ENCODE measurements at places on chromosomes 7 and 10. TPM values are rescaled to one million over a fixed set of nuclear protein-coding genes. Genes with fewer than 3 reads are reported as not detected.
A peak's percentile ranks its signal among the peaks of the same experiment; 100 is the strongest.

- H3K4me3 ChIP-seq, result no peak overlapping the region
- H3K4me1 ChIP-seq, result peaks cover 7% of the 10 kb centered on the region
- no peaks in the 10 kb centered on the region for H3K36me3 ChIP-seq
- no peak for DNase-seq
Measured at GRCh38 chr7:27992755-27993493, 187.7 kb downstream of the JAZF1 start.

DNA sequence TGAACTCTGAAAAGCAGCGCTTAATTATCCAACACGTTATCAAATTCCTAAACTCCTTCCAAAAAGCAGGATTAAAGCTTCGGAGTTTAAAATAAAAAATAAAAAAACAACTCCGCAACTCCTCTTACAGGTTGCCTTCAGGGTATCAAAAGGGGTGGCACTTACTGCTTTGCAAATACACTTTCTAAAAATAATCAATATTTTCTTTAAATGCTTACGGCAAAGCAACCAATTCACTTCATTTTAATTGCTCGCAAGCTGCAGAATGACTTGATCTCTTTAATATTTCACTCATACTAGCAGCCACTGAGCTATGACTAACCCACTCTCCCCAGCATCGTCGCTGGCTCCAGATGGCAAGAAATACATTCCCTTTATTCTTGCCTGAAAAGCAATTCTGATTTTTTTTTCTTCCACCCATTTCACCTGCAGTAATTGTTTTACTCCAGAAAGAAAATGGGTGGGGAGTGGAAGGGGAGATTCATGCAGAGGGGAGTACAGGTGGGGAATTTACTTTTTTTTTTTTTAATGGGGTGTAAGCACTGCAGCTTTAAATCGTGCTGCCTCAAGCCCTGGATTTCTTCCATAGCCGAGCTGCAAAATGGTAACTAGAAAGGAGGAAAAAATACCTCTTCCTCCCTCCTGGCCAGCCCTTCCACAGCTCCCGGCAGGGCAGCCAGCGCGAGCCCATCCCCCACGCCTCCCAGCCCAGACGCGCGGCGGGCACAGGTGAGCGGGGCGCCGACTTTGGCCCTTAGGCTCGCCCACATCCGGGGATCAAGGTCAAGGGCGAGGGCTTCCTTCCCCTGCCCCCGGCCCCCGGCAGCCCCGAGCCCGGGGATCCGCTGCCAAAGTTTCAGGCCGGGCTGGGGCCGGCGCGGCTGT, 54.2 kb upstream of the FHIP2A start:
- no peaks in the 10 kb centered on the region for H3K27me3 ChIP-seq
- no peak overlapping the region for H3K27ac ChIP-seq
- peak overlapping the region; percentile 79 for H3K4me3 ChIP-seq
- no peak for DNase-seq
- H3K4me1 ChIP-seq, result peaks cover 4% of the 10 kb centered on the region

DNA sequence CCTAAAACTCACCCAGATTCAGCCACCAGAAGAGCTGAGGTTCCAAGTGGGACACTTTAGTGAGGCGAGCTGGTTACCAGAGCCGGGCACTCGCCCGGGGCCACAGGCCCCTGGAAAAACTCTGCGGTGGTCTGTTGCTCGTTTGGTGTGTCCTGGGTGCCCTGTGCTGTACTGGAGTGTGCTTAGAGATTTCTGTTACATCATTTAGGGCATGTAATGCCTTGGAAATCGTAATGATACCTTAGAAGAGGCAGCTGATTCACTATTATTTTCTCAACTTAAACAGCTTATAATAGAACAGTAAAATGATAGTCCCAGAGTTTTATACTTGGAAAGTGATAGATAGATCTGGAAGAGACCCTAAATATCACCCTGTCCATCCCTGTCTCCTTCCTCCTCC, 48.5 kb upstream of the BTBD16 start:
- H3K36me3 ChIP-seq, result peaks cover 56% of the 10 kb centered on the region
- no peak for DNase-seq
- H3K4me3 ChIP-seq, result no peak overlapping the region
- no peaks in the 10 kb centered on the region for H3K4me1 ChIP-seq
- no peak overlapping the region for H3K27ac ChIP-seq

DNA sequence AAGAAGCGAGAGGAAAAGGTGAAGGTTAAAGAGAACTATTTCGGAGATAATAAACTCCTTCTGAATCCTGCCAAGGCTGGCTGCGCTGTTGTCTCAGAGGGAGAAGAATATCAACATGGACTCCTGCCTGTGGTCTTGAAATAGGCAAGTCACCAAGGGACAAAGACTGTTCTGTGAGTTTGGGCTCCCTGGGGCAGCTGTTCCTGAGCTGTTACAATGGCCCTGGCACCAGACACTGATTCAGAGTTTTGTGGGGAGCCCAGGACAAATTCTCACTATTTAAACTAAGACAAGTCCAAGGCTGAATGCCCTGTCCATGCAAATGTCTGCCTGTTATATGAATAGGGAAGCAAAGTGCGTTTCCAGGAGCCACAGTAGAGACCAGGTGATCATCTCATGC, 81.4 kb downstream of the PRPF18 start:
- H3K27ac ChIP-seq, result no peak overlapping the region
- no peak overlapping the region for H3K4me3 ChIP-seq
- H3K4me1 ChIP-seq, result no peaks in the 10 kb centered on the region
- no peak for DNase-seq
- no peaks in the 10 kb centered on the region for H3K27me3 ChIP-seq
- peaks cover 61% of the 10 kb centered on the region for H3K36me3 ChIP-seq

DNA sequence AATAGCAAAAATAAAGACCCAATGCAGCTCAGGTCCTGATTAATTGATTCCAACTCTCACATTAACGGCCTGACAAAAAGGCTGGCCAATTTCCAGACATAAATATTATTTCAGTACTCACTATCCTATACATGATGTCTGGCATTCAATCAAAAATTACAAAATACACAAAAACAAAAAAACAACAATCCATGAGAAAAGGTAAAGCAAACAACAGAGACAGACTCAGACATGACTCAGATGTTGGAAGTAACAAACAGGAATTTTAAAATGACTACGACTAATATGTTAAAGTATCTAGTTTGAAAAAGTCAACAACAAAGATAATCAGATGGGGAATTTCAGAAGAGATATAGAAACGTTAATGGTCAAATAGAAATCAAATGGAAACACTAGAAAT, 152.8 kb downstream of the AMPH start:
- no peak for DNase-seq
- no peak overlapping the region for H3K27ac ChIP-seq
- H3K4me3 ChIP-seq, result no peak overlapping the region
- no peaks in the 10 kb centered on the region for H3K27me3 ChIP-seq
- H3K36me3 ChIP-seq, result no peaks in the 10 kb centered on the region

- peak overlapping the region; percentile 88 for H3K27ac ChIP-seq
- peaks cover 3% of the 10 kb centered on the region for H3K36me3 ChIP-seq
- no peak for DNase-seq
- H3K4me1 ChIP-seq, result peaks cover 3% of the 10 kb centered on the region
- H3K27me3 ChIP-seq, result no peaks in the 10 kb centered on the region
Measured at GRCh38 chr7:159031750-159032149, 112.9 kb downstream of the VIPR2 start.

DNA sequence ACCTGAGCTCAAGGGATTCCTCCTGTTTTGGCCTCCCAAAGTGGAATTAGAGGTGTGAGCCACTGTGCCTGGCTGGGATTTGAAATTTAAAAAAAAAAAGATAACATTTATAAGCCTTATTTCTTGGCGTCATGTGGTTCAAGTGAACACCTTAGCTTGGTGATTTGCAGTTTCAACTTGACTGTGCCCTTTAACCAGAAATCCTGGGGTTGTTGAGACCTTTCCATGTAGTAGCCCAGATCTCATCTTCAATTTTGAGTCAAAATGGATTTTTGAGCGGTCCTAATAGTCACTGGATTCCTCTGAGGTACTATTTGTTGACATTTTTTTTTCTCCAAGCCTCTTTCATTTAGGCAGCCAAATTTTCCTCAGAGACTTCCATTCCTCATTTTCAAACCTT, 29.5 kb upstream of the FBXW4 start:
- H3K27ac ChIP-seq, result no peak overlapping the region
- no peaks in the 10 kb centered on the region for H3K36me3 ChIP-seq
- DNase-seq, result no peak
- no peaks in the 10 kb centered on the region for H3K27me3 ChIP-seq
- H3K4me1 ChIP-seq, result no peaks in the 10 kb centered on the region

GRCh38 chr10:116853701-116854100, 4.4 kb downstream of the ENO4 start:
- no peak overlapping the region for H3K27ac ChIP-seq
- no peak overlapping the region for H3K4me3 ChIP-seq
- no peak for DNase-seq

GRCh38 chr10:116469437-116469836, 41.8 kb downstream of the PNLIPRP3 start:
- no peaks in the 10 kb centered on the region for H3K36me3 ChIP-seq
- no peak overlapping the region for H3K27ac ChIP-seq
- no peak for DNase-seq

GRCh38 chr7:151173386-151174245, 6.1 kb upstream of the GBX1 start:
- no peaks in the 10 kb centered on the region for H3K36me3 ChIP-seq
- peaks cover 7% of the 10 kb centered on the region for H3K4me1 ChIP-seq
- peaks cover 4% of the 10 kb centered on the region for H3K27me3 ChIP-seq
- no peak for DNase-seq

- no peaks in the 10 kb centered on the region for H3K4me1 ChIP-seq
- H3K27ac ChIP-seq, result no peak overlapping the region
- no peak for DNase-seq
Measured at GRCh38 chr10:126518218-126519080, 130.2 kb upstream of the ADAM12 start.

GRCh38 chr7:46774515-46774914, 807.4 kb downstream of the TNS3 start:
- no peaks in the 10 kb centered on the region for H3K27me3 ChIP-seq
- no peak overlapping the region for H3K4me3 ChIP-seq
- H3K27ac ChIP-seq, result peak overlapping the region; percentile 86
- H3K4me1 ChIP-seq, result peaks cover 25% of the 10 kb centered on the region

GRCh38 chr7:139942636-139943035, 113.6 kb downstream of the TBXAS1 start:
- H3K4me3 ChIP-seq, result no peak overlapping the region
- H3K4me1 ChIP-seq, result no peaks in the 10 kb centered on the region
- no peaks in the 10 kb centered on the region for H3K27me3 ChIP-seq
- no peak for DNase-seq

DNA sequence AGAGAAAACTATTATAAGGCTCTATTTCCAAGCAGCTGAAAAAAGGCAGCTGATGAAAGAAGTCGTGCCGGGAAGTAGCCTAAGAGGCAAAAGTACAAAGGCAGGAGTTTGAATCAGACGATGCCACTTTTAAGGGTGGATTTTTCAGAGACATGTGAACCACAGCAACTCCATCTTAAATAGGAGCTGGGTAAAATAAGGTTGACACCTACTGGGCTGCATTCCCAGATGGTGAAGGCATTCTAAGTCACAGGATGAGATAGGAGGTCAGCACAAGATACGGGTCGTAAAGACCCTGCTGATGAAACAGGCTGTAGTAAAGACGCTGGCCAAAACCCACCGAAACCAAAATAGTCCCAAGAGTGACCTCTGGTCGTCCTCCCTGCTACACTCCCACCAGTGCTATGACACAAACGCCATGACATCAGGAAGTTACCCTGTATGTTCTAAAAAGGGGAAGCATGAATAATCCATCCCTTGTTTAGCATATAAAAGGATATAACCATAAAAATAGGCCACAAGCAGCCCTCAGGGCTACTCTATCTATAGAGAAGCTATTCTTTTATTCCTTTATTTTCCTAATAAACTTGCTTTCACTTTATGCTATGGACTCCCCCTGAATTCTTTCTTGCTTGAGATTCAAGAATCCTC, 45.5 kb upstream of the PRSS1 start:
- no peaks in the 10 kb centered on the region for H3K36me3 ChIP-seq
- no peak for DNase-seq

DNA sequence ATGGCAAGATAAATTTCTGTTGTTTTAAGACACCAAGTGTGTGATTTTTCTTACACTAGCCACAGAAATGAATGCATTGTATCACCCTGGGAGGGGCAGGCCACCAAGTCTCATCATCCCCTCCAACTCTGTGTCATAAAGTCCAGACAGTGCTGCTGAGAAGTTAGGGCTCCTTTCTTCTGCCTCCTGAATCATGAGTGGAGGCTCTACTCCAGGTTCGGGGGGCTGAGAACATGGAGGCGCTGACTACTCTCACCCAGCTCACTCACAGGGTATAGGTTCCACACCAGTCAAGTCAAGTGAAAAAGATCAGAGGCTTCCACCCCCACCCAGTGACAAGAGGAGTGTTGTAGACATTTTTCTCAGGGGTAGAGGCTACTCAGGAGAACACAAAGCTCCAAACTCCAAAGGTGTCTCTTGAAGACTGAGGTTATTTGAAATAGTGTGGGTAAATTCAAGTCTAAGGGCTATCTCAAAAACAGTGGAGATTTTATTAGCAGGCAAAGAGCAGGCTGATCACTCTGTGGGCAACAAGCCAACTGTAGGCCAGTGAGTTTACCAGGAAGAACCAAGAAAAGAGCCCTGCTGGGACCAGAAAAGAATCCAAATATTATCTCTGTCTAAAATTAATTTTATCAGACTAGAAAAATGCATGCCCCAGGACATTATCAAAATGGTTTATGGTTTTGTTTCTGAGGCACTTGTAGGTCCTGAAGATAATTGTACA, 118.6 kb upstream of the RET start:
- H3K36me3 ChIP-seq, result no peaks in the 10 kb centered on the region
- no peaks in the 10 kb centered on the region for H3K27me3 ChIP-seq
- no peak overlapping the region for H3K27ac ChIP-seq
- H3K4me1 ChIP-seq, result no peaks in the 10 kb centered on the region
- DNase-seq, result no peak
- H3K4me3 ChIP-seq, result no peak overlapping the region

GRCh38 chr10:57699944-57700343, 567.8 kb downstream of the IPMK start:
- H3K27me3 ChIP-seq, result no peaks in the 10 kb centered on the region
- no peak overlapping the region for H3K27ac ChIP-seq
- no peak overlapping the region for H3K4me3 ChIP-seq
- H3K4me1 ChIP-seq, result peaks cover 5% of the 10 kb centered on the region

GRCh38 chr10:58322072-58322834, 12.6 kb upstream of the UBE2D1 start:
- H3K36me3 ChIP-seq, result no peaks in the 10 kb centered on the region
- H3K27me3 ChIP-seq, result no peaks in the 10 kb centered on the region
- no peak overlapping the region for H3K27ac ChIP-seq
- no peak for DNase-seq
- H3K4me1 ChIP-seq, result no peaks in the 10 kb centered on the region
- H3K4me3 ChIP-seq, result no peak overlapping the region

GRCh38 chr7:7696458-7697119, 21.8 kb downstream of the RPA3 start:
- peaks cover 62% of the 10 kb centered on the region for H3K4me1 ChIP-seq
- peak overlapping the region; percentile 41 for H3K27ac ChIP-seq
- H3K27me3 ChIP-seq, result no peaks in the 10 kb centered on the region
- H3K4me3 ChIP-seq, result peak overlapping the region; percentile 23

- DNase-seq, result no peak
- peak overlapping the region; percentile 56 for H3K27ac ChIP-seq
- H3K4me1 ChIP-seq, result peaks cover 28% of the 10 kb centered on the region
- no peak overlapping the region for H3K4me3 ChIP-seq
- no peaks in the 10 kb centered on the region for H3K27me3 ChIP-seq
Measured at GRCh38 chr7:44990109-44991023, 9.6 kb upstream of the CCM2 start.

GRCh38 chr10:87700031-87700796, 40.5 kb downstream of the PAPSS2 start:
- H3K4me3 ChIP-seq, result no peak overlapping the region
- no peaks in the 10 kb centered on the region for H3K27me3 ChIP-seq
- no peak for DNase-seq
- no peaks in the 10 kb centered on the region for H3K4me1 ChIP-seq

GNGT1 gene
- not detected for total RNA-seq

LIPM gene
- not detected for total RNA-seq

FIGNL1 gene
- total RNA-seq, result 2.7 TPM

IFIT3 gene
- 22.7 TPM for total RNA-seq

Data from thoracic aorta (tissue), 2 donors.